ENCODE measurements at places on chromosomes 11 and 22. TPM values are rescaled to one million over a fixed set of nuclear protein-coding genes. Genes with fewer than 3 reads are reported as not detected.

Gene MAJIN
- not detected for polyA plus RNA-seq

Gene VSIG10L2
- polyA plus RNA-seq = not detected

Gene MMP11
- polyA plus RNA-seq = not detected

Gene TTLL8
- not detected for polyA plus RNA-seq

Gene RCE1
- polyA plus RNA-seq = 20.6 TPM

Measured in CD4-positive, CD25-positive, alpha-beta regulatory T cell (primary cell).